Large intestine (tissue), 12 donors: ENCODE measurements at places on chromosomes 7 and 10. TPM values are rescaled to one million over a fixed set of nuclear protein-coding genes. Genes with fewer than 3 reads are reported as not detected.
A peak's percentile ranks its signal among the peaks of the same experiment; 100 is the strongest.

ALOX5 gene
- polyA plus RNA-seq: 17.6 TPM

DNA sequence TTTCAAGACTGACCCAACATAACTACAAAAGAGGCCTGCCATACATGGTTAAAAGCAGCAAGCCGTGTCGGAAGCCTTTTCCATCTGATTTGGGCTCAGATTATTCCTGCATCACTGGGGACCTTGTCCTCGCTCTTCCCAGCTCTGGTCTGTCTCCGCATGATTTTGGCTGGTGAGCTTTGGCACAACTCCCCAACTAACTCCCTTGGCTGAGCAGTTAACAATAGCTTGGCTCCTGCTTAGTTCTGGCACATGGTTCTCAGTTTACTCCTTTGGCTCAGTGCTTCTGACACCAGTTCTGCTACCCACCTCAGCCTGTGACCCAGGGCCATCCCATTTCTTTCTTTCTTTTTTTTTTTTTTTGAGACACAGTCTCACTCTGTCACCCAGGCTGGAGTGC is 17.0 kb downstream of the AGK start:
- no peak for DNase-seq

EGR2 gene
- polyA plus RNA-seq: 2.1 TPM

DNA sequence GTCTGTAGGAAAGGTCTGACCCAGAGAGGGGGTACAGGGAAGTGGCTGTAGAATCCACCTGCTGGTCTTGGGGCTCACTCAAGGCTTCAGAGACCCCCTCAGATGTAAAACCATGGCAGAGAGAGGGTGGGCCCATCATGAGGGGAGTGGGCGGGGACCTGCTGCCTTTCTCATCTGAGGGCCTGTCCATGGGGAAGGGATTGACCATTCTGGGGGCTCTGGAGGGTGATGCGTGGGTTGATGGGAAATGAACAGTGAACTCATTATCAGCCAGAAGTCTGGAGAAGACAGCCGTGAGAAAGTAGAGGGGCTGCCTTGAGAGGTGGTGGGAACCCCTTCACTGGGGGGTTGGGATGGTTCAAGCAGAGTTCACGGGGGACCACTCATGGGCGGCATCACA is 66.8 kb downstream of the MINDY4 start:
- DNase-seq: no peak

DNA sequence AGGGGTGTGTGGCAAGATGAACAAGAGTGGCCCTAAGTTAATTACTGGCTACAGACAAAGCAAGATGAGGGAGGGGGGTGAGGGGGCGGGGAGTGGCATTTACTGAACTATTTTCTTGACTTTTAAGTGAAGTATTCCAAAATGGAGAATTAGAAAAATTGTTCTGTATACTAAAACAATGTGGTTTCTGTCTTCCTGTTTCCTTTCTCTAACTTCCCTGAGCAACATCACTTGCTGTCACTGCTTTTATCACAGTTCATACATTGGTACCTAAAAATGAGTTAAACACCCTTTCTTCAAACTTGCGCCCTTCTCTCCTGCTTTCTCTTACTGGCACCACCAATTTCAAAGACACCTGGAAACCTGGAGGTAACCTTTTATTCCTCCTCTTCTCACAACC is 21.6 kb downstream of the PDZD8 start:
- no peak for DNase-seq

ACADSB gene
- 19.6 TPM for polyA plus RNA-seq

DNA sequence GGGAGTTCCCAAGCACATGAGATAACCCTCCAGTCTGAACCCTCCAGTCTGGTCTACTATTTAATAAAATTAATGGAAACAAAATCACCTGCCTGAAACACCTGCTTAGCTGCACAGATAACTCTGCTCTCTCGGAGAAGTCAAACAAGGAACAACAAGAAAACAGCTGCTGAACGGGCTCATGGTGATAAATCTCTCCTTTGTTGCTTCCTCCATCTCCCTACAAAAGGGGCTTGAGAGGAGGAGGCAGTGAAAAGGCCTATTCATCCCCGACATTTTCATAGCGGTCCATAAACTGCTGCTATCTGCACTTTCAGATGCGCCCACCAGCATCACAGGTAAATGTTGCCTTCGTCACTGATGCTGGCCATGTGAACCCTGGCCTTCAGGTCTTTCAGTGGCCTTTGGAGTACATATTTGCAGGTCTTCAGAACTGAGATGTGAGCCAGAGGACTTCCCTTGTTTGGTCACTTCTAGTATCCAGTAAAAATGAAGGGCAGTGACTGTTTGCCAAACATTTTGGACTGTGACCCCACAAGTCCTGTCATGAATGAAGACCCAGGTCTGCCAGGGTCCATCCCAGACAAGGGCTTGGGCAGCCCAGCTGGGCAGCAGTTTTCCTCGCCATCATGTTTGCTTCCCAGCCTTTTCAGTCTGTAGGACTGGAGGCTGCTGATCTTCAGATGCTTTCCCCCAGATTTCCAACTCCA is 15.9 kb downstream of the FKBP6 start:
- DNase-seq: peak; percentile 24

- DNase-seq: no peak
Observed at GRCh38 chr7:33276325-33276724, 147.0 kb downstream of the BBS9 start.

CADPS2 gene
- polyA plus RNA-seq: 15.1 TPM

SPDYE1 gene
- 0.72 TPM for polyA plus RNA-seq

- no peak for DNase-seq
Observed at GRCh38 chr7:120180221-120180620, 92.8 kb upstream of the KCND2 start.

TMEM178B gene
- polyA plus RNA-seq: 2.2 TPM

DNA sequence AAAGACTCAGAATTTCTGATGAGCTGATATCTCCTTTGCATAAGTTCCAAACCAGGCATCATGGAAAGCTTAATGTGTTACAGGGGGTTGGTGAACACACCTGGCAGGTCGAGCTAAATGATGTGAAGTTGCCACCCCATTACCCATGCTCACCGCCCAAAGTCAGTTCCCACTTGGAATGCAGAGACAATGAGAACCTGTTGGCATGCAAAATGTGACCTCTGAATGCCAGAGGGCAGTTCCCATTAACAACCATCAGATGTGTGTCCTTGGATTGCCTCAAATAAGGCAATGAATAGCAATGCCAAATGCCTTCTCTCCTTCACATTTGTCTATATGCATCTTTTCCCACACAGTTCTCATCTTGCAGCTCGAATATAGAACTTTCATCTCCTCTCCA is 190.7 kb downstream of the CDCA7L start:
- DNase-seq: no peak

PNLIPRP2 gene
- 11.9 TPM for polyA plus RNA-seq

RBP4 gene
- polyA plus RNA-seq: 33.9 TPM

WDFY4 gene
- 3.5 TPM for polyA plus RNA-seq

- DNase-seq: no peak
Observed at GRCh38 chr10:17865351-17865750, 56.2 kb downstream of the MRC1 start.

DNA sequence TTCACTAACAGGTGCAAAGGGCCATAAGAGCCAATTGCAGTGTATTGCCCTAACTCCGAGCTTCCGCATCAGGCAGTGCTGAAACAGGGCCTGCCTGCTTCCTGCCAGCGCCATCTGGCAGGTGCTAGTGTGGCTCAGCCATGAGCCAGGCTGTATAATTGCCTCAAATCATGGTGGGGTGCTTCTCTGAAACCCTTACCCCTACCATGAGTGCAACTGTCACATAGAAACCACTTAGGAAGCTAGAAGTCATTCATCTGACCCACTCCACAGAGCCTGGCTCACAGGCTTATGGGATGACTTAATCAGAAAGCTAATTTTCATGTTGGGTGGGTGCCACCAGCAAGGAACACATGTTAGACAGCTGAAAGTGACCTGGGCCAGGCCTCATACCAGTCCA is 133.3 kb upstream of the LAMB4 start:
- DNase-seq: peak; percentile 62

DNA sequence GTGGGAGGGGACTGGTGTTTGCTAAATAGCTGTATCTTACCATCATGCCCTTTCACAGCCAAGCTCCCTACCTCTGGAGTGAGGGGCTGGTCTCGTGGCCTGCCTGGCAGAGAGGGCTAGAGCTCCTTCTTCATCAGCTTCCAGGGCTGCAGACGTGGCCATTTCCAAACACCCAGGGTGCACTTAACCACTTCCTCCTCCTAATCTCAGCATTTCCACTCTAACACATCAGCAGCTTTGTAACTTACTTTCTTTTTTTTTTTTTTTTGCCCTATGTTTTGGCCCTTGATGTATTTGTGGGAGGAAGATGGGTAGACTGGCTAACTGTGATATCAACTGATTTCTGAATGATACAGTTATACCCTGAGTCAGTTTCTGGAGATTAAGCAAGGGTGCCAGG is 27.4 kb downstream of the LRRC4 start:
- no peak for DNase-seq

GRCh38 chr10:130500261-130501000 is 364.2 kb downstream of the GLRX3 start:
- no peak for DNase-seq

NPFFR1 gene
- 0.31 TPM for polyA plus RNA-seq

GPR26 gene
- 0.16 TPM for polyA plus RNA-seq

- DNase-seq: no peak
Observed at GRCh38 chr10:103428989-103429643, 23.1 kb downstream of the CALHM2 start.

DNA sequence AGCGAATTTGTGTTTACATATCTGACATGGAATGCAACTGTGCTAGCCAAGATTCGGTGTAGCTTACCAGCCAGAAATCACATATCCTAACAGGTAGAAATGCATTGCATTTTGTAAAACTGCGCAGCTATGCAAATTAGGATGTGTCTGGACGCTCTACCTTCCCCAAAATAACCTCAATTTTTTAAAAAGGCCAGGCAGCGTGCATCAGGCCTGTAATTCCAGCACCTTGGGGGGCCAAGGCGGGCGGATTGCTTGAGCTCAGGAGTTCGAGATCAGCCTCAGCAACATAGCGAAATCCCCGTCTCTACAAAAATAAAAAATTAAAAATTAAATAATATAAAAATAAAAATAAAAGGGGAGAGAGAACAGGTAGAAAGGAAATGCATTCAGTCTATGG is 305.0 kb downstream of the TYW1 start:
- no peak for DNase-seq

DNA sequence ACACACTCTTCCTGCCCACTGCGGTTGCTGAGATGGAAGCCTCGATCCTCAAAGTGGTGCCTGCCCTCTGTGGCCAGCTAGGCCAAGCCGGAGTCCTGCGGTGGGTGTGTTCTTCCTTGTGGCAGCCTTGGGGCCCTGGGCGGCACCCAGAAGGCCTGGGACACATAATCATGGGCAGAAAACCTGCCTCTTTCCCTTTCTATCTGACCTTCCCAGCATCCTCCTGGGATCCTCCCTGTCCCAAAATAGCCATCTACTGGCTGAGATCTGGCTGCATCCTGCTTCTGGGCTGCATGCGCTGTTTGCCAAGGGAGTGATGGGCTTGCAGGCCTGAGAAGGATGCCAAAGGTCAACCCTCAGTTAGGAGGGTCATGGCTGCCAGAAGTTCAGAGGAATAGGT is 23.9 kb downstream of the COL13A1 start:
- no peak for DNase-seq

ATP6V0A4 gene
- 0.12 TPM for polyA plus RNA-seq

DNA sequence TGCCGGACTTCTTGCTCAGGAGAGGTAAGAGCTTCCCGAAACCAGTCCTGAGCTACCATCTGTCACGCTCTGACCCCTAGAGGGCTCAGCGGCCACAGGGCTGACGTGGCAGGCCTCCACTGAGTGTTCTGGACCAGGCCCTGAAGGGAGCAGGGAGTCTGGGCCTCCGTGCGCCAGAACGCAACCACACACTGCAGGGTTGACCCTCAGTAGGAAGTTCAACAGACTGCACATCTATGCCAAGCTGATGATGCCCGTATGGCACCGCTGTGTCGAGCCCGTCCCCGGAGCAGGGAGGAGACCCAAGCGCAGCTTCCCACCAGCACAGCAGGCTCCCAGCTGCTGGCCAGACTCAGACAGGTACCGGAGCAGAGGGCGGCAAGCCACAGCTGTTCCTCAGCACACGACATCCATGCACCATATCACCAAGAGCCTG is 39.2 kb downstream of the CAMK2B start:
- DNase-seq: no peak

DNA sequence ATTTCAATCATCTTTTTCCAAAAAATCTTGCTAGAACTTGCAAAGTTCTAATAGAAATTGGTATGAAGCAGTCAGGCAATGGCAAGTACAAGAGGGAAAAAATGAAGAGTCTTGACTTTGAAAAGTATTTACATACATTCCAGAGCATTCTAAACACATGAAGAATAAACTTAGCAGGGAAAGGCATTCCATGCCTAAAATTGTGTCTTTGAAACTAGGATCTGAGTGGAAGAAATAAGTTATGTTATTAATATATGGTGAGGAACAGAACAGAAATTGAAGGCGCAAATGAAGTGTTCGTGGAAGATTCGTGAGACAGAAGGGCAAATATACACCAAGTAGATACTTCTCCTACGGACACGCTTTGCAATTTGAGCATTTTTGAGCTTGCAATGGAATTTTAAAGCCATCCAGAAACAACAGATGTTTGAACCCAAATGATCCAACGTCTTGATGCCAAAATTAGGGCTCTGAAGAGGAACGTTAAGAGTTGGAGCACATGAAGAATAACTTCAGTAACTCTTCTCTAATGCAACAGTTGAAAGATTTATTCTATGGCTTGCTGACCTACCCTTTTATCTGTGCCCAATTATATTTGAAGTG is 40.6 kb upstream of the SEPTIN7 start:
- DNase-seq: no peak
